NB4 (cell line): ENCODE measurements at places on chromosomes 6 and 20.

DNA sequence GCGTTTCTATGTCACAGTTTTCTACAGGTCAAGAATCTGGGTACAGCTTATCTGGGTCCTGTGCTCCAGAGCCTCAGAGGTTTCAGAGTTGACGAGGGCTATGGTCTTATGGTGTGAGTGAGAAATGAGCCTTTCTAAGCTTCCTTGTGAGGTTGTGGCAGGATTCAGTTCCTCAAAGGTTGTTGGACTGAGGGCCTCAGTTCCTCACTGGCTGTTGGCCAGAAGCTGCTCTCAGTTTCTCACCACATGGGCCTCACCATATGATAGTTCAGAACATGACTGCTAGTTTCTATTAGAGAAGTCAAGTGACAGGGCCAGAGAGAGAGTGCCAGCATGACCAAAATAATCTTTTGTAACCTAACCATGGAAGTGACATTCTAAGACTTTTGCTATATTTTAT lies 96.1 kb downstream of the NUS1 start:
- peak; percentile 12 for DNase-seq

DNA sequence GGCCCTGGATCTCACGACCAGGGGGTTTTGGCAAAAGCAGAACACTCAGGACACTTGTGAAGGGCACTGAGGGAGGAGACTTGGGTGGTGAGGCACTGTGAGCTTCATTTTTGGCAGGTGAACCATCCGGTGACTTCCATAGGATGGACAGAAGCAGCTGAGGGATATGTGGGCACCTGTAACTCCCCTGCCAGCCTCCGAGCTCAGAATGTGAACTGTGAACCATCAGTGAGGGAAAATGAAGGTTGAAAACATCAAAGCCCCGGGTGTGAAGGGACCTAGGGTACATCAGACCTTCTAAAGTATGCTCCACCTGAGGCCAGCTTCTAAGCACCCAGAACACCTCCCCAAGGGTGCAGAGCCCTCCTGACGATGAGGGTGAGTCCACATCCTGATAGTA lies 53.2 kb downstream of the FAXC start:
- no peak for DNase-seq

DNA sequence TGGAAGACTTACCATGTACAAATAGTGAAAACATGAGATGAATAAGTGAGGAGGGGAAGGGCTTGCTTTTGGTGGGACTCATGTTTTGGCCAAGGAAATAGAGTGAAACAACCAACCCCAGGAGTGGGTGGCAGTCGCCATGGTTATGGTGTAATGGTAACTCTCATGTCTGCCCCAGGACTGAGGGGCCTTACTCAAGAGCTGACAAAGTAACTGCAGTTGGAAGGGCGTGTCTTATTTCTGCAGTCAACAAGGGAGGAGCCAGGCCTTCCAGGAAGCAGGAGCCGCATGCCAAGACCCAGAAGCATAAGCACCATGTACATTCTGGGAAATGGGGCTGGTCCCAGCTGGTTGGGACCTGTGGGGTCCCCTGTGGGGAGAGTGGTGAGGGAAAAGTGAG lies 108.5 kb downstream of the UNC5CL start:
- peak; percentile 27 for DNase-seq

DNA sequence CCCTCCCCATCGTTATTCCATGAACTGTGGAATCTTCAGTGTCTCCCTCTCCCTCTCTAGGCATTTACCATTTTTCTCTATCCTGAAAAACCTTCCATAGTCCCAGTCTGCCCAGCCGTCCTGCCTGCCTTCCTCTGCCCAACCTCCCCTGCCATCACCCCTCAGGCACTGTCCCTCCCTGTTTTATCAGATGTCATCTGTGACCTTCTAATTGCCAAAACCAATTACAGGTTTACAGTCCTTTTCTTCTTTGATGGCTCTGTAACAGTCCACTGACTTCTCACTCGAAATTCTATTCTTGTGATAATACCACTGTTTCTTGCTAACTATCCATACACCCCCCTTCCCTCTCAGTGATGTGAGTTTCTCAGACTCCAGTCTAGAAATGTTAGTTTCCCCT lies 2.3 kb upstream of the SLC23A2 start:
- DNase-seq, result no peak

- DNase-seq, result peak; percentile 52
Measured at GRCh38 chr20:32945710-32946221, 58.5 kb downstream of the SUN5 start.

GRCh38 chr6:17466707-17467106 lies 73.3 kb downstream of the CAP2 start:
- no peak for DNase-seq

GRCh38 chr6:38719358-38719757 lies 4.2 kb downstream of the DNAH8 start:
- DNase-seq, result no peak

GRCh38 chr20:21048841-21049273 lies 57.3 kb downstream of the LINC00237 start:
- peak; percentile 42 for DNase-seq

DNA sequence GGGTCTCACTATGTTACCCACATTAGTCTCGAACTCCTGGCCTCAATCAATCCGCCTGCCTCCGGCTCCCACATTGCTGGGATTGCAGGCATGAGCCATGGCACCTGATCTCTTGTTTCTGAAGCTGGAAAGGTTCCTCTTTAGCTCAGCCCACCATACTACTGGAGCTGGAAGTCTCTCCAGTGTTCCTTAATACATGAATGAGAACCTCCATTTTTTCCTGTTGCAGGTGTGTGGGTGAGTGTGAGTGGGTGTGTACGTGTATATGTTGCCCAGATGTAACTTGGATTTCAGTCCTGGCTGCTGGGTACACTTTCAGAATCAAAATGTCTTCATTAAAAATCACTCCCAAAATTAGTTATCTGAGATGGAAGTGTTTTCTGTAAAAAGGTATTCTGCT lies 11.1 kb downstream of the PNPLA1 start:
- no peak for DNase-seq

DNA sequence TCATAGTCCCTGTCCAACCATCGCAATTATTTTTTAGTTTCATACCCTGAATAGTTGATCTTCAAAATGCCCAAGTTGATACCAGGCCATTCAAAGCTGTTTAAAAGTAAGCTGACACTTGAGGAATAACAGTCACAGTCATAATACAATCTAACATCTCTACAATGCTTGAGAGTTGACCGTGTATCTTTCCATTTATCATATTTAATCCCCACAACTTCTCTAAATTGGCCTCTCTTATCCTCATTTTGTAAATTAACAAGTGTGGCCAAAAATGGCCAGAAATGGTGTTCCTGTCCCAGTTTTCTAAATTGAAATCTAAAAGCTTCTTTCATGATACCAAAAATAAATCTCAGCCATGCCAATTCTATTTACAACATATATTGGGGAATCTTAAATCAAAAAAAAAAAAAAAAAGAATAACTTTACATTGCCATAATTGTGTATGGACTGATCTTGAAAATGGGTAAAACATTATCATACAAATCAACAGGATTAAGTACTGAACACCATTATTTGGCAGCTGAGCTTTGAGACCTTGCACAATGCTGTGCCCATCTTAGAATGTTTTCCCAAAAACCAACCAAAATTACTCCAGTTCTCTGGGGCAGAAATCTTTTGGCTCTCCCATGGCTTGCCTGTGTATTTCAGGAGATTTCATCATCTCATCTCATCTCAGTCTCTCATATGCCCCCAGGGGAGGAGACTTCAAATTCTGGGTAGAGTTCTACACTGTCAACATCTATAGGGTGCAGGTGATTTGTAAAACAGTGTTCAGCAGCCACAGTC lies 448.7 kb upstream of the JARID2 start:
- DNase-seq, result peak; percentile 47

DNA sequence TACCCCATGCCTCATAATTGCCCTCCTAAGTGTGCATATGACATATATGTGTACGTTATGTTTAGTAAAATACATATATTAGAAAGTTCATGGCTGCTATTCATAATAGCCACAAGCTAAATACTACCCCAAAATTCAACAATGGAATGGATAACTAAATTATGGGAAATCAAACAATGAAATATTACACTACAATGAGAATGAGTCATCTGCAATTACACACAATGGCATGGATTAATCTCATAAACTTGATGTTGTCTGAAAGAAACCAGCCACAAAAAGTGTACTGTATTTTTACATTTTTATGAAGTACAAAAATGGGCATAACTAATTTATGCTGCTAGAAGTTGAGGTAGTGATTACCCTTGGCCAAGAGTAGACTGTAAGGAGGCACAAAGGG lies 477.0 kb downstream of the HAO1 start:
- no peak for DNase-seq

- peak; percentile 80 for DNase-seq
Measured at GRCh38 chr6:27547157-27548075, 74.5 kb upstream of the ZNF184 start.

DNA sequence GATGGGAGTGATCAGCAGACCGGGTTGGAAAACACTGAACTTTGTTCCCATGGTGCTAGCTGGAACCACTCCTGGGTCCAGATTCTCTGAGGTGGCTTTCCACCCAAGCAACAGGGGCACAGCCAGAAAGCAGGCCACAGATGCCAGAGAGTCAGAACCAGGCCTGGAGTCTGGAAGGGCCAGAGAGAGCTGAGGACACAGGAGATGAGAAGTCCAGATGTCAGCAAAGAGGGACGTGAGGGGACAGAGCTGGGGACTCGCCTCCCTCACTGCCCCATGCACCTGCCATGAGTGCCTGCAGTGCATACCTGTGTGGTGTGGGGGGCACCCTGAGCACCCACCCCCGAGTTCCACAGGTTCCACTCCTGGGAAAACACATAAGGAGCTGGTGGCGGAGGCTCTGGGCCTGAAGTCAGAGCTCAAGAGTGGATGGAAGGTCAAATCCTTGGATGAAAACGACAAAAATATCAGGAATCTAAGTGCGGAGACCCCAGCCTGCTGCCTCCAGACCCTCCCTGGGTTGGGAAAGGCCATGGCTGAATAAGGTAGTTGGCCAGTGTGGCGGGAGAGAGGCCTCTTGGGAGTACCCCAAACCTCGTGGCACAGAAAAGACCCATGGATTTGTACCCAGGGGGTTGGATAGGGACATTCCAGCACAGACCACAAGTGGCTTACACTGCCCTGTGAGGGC lies 224.2 kb downstream of the SYNDIG1 start:
- no peak for DNase-seq
